CD4-positive, alpha-beta T cell treated with Interleukin-15 for 1 hour (primary cell): ENCODE measurements at places on chromosomes 2 and 18.

DNA sequence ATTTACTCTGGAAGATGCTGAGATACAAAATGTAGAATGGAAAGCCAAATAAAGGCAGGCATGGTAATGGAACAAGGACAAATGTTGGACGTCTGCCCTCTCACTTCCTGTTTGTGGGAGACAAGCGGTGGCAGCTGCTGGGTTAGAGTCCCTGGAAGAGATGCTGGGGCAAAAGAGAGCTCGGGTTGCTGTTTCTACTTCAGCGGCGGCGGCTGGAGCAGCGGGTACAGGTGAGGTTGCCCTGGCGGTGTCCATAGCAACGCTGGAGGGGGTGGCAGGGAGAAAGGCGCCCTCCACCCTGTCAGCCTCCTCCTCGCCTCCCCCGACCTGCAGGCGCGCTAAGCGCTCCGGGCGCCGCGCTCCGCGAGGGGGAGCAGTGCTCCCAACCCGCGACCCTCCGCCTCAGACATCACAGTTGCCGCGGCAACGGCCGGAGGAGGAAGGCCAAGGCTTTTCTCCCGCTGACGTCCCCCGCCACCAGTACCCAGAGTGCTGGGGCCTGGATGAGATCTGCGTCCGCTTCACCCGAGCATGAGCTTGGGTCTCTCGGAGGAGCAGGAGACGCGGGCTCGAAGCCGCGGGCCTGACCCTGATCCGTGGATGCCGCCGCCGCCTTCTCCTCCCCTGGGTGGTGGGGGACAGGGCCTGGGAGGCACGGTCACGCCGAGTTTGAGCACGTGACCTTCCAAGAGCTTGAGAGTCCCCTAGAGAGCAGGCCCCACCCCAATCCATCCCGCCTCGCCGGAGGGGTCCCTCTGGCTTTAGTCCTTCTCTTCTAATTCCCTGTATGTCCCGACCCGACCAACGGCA is 65.6 kb downstream of the NOL4 start:
- DNase-seq = no peak

GRCh38 chr2:109316091-109316490 is 187.1 kb downstream of the SH3RF3 start:
- DNase-seq = no peak

DNA sequence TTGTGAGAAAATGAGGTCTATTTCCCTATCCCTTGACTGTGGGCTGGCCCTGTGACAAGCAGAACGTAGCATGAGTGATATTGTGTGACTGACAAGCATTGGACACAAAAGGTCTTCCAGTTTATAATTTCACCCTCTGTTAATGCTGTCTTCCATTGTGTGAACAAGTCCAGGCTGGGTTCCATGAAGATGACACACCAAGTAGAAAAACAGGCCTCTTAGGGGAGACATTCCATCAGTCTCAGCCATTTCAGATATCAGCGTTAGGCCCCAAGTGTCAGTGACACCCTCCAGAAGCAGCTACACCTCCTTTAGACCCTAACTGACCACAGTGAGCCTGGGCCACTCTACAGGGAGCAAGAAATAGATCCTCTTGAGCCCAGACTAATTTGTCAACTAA is 511.3 kb downstream of the FBXO15 start:
- DNase-seq = no peak

- no peak for DNase-seq
These were observed 73.4 kb downstream of the NRXN1 start for GRCh38 chr2:50958504-50958903.

GRCh38 chr2:224793946-224794345 is 77.8 kb upstream of the CCDC195 start:
- no peak for DNase-seq

DNA sequence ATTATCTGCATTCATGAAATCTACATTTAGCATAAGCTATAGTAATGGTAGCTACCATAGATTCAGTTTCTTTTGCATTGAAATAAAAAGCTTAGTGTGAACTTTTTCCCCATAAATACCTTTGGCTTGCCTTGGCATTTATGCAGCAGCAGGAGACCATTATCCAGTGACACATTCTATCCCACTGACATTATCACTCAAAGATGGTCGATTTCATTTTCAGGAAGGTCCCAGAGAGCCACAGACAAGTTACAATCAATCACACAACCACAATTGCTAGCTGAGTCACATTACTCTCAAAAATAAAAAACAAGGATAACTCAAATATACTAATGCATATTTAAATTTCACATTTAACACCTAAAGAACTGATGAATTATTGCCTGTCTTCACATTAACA is 512.7 kb upstream of the CDH2 start:
- no peak for DNase-seq

GRCh38 chr2:30769891-30770462 is 37.3 kb downstream of the CAPN13 start:
- no peak for DNase-seq

GRCh38 chr18:11991021-11991795 is 9.9 kb downstream of the IMPA2 start:
- no peak for DNase-seq

GRCh38 chr2:108805782-108806181 is 19.2 kb downstream of the CCDC138 start:
- DNase-seq = no peak

- DNase-seq = no peak
These were observed 64.6 kb downstream of the NEB start for GRCh38 chr2:151669585-151670081.

DNA sequence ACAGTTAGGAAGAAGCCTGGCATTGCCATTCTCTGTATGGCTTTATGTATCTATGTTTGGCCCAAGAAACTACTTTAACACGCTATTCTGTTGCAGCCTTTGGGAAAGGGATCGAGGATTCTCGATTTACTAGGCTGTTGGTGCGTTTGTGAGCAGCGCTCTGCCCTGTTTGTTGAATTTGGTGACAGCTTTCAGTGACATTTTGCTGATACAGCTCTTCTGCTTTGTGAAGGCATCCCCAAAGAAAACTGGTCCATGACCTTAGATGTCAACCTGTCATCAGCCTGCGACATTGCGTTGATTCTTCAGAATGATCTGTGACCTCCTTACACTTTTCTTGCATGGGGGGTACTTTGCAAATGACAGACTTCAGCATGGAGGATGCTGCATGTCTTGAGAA is 431.5 kb downstream of the ARHGAP15 start:
- DNase-seq = no peak

DNA sequence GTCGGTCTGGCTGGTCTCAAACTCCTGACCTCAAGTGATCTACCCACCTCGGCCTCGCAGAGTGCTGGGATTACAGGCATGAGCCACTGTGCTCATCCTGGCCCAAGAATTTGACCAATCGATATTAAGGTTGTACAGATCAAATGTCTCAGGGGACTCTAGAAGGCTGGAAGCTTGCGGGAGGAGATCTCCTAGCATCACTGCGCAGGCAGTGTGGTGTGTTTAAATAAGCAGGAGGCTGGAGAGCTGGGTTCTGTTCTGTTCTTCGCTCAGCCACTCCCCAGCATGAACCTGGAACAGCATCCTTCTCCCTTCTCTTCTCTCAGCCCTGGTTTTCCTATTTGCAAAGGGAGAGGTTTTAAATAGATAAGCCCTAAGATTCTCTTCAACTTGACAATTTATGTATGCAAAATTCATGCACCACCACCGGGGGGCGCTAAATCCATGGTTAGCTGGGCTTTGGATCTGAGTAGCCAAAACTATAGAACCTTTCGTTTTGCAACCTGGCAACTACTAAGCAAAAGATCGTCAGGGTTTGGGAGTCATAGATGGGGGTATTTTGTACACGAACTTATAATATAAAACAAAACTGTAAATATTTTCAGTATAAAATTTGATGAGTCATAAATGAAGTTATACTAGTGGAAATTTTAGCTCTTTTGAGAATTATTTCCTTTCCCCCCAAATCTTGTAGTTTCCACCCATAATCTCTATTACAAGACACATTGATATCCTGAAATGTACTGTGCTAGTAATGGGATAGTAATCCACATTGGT is 60.6 kb downstream of the SLC16A14 start:
- peak; percentile 66 for DNase-seq

DNA sequence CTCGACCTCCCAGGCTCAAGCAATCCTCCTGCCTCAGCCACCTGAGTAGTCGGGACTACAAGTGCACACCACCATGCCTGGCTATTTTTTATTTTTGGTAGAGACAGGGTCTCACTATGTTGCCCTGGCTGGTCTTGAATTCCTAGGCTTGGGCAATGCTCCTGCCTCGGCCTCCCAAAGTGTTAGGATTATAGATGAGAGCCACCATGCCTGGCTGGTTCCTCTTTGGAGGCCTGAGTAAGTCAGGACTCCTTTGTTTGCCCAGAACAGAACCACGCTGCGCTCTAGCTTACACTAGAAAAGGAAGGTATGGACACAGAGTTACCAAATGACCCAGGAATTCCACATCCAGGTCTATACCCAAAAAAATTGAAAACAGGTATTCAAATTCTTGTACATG is 135.9 kb upstream of the SLC1A4 start:
- no peak for DNase-seq

DNA sequence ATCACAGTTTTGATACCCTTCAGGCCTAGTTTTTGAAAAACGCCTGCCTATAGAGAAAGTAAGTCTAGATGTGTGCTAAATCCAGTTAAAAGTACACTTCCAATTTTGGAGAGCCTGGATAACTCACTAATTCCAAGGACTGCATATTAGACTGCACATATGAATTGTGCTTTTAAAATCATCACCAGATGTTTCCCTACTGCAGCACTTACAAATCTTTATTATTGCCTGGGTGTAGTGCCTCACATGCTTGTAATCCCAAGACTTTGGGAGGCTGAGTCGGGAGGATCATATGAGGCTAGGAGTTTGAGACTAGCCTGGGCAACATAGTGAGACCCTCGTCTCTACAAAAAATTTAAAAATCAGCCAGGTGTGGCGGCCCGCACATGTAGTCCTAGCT is 35.9 kb upstream of the HTR2B start:
- no peak for DNase-seq

DNA sequence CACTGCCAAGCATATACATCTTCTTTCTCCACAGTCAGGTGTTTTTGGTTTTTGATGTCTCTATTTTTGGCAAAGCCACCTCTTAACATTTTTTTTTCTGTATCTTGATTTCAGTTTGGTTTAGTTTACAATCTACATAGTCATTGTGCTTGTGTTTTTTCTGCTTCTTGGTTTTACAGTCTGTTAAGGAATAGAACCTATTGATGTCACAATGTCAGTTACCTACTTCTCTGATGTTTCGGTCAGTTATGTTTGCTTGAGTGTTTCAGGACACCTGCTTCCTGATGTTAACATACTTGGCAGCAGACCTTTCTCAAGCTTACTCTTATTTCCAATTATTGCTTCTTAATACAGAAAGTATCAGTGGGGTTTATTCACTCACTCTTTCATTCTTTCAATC is 253.3 kb downstream of the SPAG16 start:
- DNase-seq = no peak

GRCh38 chr2:208285853-208286252 is 19.8 kb downstream of the PIKFYVE start:
- no peak for DNase-seq

GRCh38 chr2:69588945-69589344 is 54.6 kb downstream of the AAK1 start:
- no peak for DNase-seq

GRCh38 chr2:145702305-145702704 is 1182.4 kb upstream of the ZEB2 start:
- no peak for DNase-seq

DNA sequence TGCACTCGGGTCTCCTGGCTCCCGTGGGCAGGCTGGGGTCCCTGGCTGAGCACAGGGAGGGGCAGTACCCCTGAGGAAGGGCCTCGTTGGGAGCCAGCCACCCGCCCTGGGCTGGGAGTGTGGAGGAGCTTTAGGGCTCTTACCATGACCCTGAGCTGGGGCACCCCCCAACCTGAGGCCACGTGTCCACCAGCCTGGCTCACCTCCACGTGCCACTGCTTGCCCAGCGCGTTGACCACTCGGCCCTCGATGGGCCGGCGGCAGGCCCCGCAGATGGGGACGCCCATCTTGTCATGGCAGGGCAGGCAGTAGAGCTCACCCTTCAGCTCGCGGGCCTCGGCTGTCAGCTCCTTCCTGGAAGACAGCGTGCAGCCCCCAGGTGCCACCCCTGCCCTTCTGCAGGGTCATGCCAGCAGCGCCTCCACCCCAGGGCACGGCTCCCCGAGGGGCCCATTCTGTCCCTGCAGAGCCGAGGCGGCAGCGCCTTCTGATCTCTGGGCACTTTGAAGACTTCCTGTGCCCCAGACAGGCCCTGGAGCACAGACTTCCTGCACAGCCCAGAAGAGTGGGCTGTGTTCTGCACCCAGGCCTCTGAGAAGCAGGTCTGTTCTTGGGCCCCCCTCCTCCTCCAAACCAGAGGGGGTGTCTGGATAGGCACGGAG is 4.0 kb upstream of the GPR17 start:
- DNase-seq = peak; percentile 54

GRCh38 chr2:193549661-193550060 is 1354.9 kb upstream of the TMEFF2 start:
- DNase-seq = no peak

GRCh38 chr18:26471027-26471426 is 77.3 kb downstream of the KCTD1 start:
- DNase-seq = no peak

DNA sequence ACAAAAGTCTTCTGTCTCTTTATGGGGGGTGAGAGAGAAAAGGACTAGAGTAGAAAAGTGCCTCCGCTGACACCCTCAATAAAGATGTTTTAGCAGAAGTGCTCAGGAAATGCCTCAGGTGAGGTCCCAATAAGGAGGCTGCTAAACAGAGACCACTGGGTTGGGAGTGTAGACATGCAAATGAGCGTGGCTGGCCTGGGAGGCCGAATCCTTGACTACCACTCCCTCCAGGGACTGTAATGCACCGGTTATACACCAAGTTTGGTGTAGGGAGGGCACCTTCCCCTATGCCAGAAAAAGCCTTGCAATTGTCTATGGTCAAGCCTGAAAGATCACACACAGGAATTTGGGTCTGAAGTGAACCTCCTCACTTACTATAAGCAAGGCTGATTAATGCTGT is 1.8 kb downstream of the TMX3 start:
- no peak for DNase-seq

GRCh38 chr2:107036293-107036692 is 150.3 kb upstream of the ST6GAL2 start:
- DNase-seq = no peak

DNA sequence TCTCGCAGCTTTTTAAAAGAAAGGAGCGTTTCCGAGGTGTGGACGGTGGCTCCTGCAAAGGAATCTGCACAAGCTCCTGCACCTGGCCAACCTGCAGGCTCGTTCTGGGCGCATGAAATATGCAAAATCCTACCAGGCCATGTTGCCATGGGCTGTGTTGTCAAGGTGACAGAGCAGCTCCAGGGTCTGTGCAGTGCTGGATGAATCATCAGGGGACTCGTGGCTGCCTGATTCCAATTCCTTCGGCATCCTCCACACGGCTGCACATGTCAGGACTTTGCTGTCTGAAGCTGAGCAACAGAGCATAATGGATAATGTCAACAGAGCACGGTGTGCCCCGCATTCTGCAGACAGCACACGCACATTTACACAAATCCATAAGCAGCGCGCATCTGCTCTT is 120.5 kb downstream of the EIPR1 start:
- no peak for DNase-seq
